ENCODE measurements at places on chromosomes 6 and 20.

DNA sequence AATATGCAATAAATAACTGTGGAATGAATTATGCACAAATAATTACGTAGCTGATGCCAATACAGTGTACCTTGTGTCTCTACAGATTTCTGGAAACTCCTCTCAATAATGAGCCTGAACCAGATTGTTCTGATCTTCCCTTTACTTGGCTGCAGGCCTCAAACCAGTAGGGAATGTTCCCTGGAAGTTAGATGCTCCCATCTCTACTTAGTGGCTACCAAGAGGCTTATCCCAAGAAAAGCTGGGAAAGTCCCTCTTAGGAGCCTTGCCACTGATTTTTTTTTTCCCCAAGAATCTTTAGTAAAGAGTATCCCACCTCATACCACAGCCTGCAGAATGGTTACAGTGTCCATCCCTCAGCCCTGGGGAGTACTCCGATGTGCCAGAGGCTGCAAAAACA is 702.1 kb downstream of the RFPL4B start:
- no peak for DNase-seq

GRCh38 chr6:107323133-107323785 is 136.1 kb downstream of the PDSS2 start:
- peak; percentile 8 for DNase-seq

DNA sequence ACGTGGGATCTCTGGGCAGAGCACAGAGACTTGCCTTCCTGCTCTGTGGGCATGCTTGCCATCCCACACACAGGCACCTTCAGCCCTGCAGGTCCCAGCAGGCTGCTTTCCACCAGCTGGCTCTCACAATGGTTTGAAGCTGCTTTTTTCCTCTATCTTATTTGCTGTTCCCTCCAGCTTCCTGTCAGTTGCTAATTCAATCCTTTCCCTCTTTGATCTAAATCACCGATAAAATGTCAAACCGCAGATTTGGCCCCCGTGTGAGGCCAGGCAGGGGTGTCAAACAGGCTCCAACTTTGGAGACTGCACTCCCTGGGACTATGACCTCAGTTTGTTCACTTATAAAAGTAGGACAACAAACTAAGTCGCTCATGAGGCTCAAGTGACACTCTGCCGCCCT is 40.6 kb upstream of the PCMTD2 start:
- no peak for DNase-seq

GRCh38 chr6:151004383-151005024 is 139.0 kb downstream of the MTHFD1L start:
- DNase-seq: peak; percentile 83

- no peak for DNase-seq
Measured at GRCh38 chr6:96742702-96743101, 94.6 kb downstream of the GPR63 start.

GRCh38 chr6:90285611-90286381 is 10.8 kb downstream of the BACH2 start:
- DNase-seq: peak; percentile 53

DNA sequence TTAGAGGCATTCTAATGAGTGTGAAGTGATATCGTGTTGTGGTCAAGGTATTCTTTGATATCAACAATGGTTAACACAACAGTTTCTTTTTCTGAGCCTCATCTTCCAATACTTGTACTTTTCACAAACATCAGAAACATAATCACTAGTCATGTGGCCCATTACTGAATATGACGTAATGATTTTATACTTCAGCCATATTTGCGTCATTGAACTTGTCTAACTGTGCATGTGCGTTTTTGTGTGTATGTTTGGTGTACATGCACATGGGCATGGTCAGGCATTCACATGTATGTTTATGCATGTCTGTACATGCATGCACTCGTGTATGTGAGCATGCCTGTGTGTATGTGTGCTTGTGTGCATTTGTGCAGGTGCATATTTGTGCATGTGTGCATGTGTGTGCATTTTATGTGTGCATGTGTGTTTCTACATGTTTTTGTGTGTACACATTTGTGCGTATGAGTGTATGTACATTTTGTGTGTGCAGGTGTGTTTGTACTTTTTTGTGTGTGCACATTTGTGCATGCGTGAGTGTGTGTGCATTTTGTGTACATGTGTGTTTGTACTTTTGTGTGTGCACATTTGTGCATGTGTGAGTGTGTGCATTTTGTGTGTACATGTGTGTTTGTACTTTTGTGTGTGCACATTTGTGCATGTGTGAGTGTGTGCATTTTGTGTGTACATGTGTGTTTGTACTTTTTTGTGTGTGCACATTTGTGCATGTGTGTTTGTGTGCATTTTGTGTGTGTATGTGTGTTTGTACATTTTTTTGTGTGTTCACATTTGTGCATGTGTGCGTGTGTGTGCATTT is 29.4 kb downstream of the PRR18 start:
- DNase-seq: no peak

DNA sequence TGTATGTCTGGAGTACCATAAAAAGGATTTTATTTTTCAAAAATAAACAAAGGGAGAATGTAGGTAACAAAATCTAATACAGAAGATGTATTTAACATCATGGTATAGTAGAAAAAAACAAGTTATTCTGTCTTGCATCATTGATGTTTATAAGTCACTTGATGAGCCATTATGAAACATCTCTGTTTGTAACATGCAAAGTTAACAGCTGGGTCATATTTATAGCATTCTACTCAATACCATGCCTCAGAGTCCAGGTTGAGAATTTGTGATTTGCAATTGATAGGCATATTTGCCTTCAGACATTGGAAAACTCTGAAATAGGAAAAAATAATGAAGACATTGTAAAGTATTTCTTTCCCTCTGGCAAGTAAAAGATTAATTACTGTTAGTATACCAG is 52.3 kb upstream of the IL20RA start:
- DNase-seq: no peak

DNA sequence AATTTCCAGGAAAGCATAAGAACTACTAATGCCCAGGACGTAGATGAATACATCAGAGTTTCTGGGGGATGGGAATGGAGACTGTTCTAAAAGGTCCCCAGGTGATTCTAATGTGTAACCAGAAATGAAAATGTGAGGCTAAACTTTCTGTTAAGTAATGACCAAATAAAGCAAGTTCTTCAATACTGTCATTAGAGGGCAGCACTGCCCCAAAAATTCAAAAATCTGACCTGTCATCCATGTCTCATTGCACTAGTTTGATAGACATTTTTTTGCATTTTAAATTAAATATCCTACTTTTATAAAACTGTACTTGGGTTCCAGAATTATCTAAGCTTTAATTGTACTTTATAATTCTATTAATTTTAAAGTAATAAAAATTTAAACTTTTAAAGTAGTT is 94.9 kb downstream of the RFX6 start:
- DNase-seq: peak; percentile 10

DNA sequence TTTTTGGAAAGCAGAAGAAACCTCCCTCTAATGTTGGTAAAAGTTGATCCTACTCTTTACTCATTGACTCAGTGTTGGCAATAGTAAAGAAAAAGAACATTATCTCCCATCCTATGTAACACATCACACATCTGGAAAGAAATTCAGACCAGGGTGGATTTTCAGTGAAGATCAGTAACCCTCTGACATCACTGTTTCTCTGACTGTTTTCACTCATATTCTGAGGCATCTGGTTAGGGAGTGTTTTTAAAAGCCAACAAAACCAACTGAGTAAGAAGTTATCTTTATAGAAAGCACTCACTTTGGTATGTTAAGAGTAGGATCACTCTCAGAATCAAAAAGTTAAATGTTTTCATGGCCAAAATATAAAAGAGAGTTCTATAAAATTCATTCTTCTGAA is 143.6 kb downstream of the DST start:
- DNase-seq: no peak

GRCh38 chr6:93917216-93917615 is 497.9 kb upstream of the EPHA7 start:
- no peak for DNase-seq

GRCh38 chr6:1798303-1798964 is 188.7 kb downstream of the FOXC1 start:
- no peak for DNase-seq

DNA sequence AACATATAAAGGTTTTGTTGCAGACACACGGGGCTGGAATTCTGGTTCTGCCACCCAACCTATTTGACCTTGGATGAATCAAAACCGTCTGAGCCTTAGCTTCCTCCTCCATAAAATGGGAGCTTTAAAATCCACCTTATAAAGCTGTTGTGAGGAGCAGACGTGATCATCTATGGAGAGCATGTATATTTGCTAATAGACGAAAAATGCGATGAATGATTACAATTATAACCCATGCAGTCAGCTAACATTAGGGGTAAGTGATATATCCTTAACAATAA is 586 bp upstream of the NUP153 start:
- no peak for DNase-seq

- DNase-seq: no peak
Measured at GRCh38 chr6:116444092-116444491, 17.1 kb upstream of the CALHM6 start.

DNA sequence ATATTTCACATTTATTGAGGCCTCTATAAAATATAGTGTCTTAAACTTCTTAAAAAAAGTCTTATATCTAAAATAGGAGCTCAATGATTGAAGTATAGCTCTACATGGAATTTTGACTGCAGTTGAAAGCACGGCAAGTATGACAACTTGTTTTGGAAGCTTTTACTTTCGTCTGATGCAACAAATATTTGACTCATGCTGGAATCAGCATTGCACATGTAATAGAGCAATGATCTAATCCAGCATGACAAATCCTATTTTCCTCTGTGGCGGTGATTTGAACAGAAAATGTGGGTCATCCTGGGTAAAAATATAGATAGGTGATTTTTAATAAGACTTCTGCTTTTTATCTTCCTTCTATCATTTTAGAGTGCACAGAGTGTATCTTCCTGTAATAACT is 111.6 kb downstream of the TINAG start:
- peak; percentile 78 for DNase-seq

- no peak for DNase-seq
Measured at GRCh38 chr20:14996883-14997672, 659.7 kb upstream of the FLRT3 start.

DNA sequence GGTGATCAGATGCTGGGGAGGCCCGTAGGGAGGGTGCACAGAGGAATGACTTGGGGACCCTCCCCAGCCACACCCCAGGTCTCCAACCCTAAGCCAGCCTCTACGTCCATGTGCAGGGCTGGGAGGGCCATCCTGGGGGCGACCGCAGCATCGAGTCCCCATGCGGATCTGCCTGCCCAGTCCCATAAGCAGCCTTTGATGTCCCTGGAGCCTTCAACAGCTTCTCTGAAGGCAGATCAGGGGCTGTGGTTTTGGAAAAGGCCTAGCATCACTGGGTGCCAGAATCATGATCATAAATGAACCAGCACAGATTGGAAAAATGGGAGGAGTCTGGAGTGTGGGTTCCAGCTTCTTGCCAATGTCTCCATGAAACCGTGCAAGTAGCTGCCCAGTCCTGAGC is 22.9 kb downstream of the TOX2 start:
- DNase-seq: peak; percentile 45

DNA sequence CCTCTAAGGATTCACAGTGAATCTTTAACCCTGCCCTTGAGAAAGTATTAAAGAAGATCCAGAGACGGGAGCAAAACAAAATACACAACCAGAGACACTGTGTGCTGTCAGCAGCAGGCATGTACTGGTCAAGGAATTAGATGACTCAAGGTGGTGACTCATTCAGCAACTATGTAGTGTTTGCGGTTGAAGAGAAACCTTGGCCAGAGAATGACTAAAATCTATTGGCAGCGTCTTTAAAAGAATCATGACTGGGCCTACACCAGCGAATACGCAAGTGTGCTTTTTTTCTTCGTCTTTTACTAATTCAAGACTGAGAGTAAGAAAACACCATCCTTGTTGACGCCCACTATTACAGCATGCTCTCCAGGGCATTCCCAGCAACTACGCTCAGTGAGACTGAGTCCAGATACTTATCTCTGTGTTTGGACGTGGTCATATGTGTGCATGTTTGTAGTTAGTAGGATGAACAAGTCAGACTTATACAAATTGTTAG is 72.4 kb upstream of the BACH2 start:
- DNase-seq: peak; percentile 100

DNA sequence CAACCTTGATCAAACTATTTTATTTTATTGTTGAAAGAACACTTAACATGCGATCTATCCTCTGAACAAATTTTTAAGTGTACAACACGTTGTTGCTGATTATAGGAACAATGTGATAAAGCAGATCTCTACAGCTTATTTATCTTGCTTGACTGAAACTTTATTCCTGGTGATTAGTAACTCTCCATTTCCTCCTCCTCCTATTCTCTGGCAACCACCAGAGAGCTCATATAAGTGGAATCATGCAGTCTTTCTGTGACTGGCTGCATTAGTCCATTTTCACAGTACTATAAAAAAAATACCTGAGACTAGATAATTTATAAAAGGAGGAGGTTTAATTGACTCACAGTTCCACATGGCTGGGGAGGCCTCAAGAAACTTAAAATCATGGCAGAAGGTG is 218.1 kb downstream of the LRFN2 start:
- DNase-seq: no peak

GRCh38 chr20:62466072-62466760 is 9.6 kb downstream of the GATA5 start:
- no peak for DNase-seq

- DNase-seq: no peak
Measured at GRCh38 chr6:44115866-44116265, 11.4 kb downstream of the MRPL14 start.

DNA sequence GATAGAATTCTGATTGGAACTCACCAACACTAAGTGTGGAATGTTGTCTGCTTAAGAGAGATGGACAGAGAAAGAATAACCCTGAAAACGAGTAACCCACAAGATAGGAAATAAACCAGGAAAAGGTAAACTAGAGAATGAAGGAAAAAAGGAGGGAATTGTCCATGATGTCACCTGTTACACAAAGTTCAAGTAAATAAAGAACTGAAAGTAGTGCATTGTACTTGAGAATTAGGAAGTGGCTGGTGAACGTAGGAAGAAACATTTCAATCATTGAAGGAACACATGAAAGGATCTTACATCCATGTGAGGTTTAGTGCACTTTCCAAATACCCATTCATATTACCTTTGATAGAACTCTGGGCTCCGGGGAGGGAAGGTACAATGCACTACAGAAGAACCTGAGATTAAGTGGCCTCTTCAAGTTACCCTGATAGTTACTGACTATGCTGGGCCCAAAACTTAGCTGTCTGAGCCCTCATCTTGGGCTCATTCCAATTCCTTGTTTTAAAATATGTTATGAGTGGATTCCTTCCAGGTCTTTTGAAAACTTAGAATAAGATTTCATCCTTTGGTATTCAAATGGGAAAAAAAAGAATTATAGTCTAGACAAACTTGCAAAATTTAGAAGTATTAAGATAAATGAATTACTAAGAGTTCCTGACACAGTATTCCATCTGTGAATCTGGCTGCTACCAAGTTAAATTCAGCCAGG is 1.1 kb upstream of the STX7 start:
- no peak for DNase-seq
